ENCODE measurements at places on chromosomes 7 and 10.

DNA sequence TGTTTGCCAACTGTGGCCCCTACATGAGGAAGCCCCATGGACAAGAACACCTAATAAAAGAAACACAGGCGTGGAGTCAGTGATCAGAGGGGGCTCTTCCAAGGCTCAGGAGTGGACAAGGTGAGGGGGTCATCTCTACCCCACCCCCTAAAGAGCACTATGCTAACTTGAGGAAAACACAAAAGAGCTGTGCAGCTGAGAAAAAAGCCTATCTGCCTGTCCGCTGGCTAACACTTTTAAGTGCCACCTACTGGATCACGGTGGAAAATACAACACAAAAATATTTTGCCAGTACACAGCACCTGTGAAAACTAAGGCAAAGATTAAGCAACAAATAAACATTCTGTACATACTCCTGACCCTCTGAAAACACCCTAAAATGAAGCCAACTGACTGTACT lies 53.1 kb upstream of the COBL start:
- peak; percentile 55 for DNase-seq

GRCh38 chr7:141158561-141158960 lies 84.7 kb downstream of the TMEM178B start:
- peak; percentile 30 for DNase-seq

DNA sequence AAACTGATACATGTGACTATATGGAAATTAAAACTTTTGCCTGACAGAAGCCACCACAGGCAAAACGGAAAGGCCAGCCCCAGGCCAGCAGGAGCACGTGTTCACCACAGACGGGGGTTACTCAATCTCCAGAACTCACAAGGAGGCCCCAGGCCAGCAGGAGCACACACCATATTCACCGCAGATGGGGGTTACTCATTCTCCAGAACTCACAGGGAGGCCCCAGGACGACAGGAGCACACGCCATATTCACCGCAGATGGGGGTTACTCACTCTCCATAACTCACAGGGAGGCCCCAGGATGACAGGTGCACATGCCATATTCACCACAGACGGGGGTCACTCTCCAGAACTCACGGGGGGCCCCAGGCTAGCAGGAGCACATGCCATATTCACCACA lies 61.5 kb downstream of the NKX6-2 start:
- no peak for DNase-seq

DNA sequence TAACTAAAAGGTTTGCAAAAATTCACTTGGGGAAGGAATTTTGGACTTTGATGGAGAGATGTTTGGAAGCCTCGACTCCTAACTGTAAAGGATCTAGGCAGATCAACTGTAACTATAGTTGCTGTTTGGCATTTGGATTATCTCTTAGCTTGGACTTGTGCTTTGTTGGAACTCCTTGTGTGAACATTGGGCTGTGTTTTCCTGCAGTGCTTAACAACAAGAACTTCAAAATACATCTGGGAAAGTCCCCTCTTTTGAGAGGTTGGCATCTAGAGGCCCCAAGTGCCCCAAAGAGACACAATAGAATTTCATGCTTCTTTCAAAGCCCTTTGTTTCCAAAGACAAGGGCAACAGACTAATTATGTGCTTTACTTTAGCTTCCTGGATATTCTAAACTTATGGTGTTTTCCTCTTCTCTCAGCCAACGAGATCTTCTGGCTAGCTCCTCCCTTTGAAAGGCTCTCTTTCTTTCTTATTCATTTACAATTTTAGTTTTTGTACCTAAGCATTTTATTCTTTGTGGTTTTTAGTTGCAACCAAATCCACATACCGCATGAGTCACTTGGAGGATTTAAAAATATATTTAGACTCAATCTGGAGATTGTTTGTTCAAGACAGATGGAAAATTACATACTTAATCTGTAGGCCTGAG lies 11.6 kb downstream of the ABCA13 start:
- DNase-seq, result no peak

DNA sequence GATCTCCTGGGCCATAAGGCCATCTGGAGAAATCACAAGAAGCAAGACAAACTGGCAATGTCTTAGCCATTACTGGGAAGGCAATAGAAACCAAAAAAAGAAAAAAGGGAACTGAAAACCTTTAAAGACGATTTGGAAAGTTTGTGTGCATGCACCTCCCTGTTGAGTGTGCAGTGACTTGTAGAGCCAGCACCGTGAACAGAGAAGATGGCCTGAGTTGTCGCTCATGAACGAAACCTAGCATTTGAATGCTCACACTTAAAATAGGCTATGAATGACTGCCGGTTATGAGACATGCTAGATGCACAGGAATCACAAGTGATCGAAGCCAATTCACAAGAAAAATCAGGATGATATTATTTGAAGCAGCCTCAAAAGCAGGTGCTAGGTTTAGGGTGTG lies 151.3 kb upstream of the ADO start:
- no peak for DNase-seq

DNA sequence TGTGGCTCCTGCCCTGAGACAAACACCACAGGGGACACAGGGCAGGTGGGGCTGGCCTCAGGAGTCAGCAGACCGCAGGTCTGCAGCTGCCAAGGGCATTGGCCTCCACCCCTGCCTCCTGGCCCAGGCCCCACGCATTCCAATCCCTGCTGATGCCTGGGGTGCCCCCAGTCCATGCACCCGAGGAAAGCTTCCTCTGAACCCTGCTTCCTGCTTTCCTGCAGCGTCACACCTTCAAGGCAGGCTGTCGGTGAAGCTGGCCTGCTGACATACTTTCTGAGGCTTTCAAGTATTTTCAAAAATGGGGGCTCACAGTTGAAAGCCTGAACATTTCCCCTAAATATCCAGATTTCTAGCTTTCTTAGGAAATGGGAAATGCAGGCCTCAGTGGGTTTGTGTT lies 22.5 kb upstream of the ANTXRL start:
- no peak for DNase-seq
